Stimulated activated CD8-positive, alpha-beta memory T cell treated with anti-CD3 and anti-CD28 coated beads, Interleukin-4, amount 100 ng/mL, for 1 hour (primary cell): ENCODE measurements at places on chromosomes 4 and X.

DNA sequence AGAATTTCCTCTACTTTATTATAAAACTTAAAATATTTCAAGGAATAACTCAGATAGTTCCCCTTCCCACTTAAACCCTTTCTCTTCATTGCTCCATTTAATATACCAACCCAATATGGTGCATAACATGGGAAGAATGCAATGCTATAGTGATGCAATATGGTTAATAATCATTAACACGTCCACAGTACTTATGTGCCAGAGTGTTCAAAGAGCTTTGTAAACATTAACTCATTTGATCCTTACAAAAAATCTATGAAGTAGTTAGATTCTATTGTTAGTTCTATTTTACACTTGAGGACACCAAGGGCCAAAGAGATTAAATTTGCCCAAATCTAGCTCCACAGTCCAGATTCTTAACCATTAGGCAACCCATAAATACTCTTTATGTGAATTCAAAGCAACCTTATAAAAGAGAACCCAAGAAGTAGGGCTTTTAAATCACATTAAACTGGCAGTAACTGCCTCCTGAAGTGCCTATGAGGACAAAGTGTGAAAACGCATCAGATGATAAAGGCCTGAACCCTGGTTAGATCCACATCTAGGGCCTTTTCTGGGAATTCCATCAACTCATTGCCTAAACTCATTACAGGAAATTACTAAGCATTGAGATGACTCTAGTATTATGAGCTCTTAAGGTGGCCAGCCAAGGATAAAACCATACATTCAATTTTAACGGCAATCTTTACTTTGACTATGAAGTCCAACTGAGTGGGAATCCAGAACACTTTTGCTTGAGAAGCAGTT is 94.3 kb downstream of the AREG start:
- DNase-seq: no peak

DNA sequence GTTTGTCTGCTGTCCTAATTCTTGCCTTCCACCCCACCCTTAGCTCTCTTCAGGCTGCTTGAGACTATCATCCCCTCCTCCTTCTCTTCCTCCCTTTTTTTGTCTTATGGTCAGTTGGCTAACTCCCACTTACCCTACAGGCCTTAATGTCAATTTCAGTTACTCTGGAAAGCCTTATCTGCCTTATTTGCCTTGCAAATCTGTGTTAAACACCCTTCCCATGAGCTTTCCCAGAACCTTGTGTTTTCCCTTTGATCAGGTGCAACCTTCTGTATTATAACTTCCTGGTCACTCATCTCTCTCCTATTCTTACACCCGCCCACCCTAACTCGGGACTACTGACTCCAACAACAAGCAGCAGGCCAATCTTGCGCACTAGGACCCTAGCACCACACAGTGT is 74.8 kb downstream of the COX18 start:
- DNase-seq: no peak

DNA sequence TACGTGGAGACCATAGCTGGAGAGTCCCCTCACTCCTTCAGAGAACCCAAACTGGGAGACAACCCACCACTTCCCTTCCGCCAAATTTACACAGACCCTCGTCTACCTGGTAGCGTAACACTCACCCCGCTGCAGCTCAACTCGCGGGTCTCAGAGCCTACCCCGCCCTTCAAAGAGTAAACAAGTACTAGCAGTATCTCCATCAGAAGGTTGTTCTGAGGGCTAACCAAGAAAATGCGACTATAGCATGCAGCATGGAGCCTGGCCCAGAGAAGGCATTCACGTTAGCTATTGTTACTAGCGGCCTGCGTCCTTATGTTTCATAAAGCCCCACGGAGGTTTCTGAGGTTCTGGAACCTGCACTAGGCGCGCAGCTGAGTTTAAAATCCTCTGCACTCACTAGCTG is 531 bp upstream of the MANBA start:
- DNase-seq: no peak

DNA sequence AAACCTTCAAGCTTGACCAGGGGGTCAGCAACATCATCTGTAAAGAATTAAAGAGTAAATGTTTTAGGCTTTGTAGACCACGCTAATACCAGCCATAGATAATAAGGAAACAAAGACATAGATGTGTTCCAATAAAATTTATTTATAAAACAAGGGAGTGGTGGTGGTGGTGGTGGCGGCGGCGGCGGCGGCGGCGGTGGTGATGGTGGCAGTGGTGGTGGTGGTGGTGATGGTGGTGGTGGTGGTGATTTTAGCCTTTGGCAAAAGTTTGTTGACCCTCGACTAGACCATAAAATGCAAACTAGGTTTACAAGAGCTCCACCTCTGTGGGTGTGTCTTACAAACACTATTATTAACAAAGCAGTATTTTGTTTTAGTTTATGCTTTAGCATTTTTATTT is 222.3 kb upstream of the SPOCK3 start:
- DNase-seq: no peak

DNA sequence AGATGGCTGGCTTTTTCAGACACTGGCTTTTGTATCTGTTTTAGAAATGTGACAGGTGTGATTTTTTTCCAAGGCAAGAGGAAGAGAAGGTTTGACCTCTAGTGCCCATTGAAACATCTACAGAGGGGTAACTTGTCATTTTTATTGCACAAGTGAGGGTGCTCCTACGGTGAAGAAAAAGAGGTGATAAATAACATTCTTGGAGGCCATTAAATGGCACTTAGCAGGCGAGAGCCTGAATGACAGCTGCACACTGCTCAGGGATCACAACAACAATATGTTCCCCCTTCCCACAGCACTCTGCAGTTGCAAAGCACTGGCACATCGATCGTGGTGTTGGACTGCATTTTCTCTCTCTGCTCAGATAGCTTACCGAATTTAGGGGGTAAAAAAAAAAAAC is 22.9 kb downstream of the FAM184B start:
- no peak for DNase-seq

DNA sequence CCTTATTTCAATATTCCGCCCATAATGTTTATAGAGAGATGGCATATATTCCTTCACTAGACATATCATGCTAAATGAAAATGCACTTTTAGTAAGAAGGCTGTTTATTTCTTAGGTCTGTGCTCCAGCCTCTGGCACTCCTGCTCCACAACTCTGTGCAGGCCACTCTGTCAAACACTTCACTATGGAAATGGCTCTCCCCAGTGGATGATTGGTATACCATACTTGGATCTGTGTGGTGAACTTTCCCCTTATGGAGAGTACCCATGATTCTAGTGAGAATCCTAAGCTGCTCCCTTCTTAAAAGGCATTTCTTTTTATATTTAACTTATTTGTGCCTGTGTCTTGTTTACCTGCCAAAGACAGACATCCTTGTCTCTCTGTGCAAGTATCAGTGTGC is 480.1 kb upstream of the GALNT7 start:
- DNase-seq: no peak

DNA sequence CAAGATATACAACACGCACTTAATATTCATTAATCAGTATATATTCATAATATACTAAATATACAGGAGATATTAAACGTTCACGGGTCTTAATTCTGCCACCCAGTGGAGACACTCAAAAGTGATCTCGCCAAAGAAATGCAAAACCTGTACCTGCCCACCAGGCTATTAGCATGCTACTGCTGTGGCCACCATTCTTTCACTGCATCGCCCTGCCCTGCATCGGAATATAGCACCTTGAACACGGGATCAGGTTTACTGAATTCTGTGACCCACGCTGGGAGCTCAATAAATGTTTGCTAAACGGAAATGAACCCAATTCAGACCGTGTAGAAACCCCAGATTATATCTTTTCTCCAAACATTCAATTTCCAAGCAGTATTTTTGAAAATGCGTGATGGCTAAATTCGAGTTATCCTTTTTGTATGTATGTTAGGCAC is 840 bp upstream of the CLCN3 start:
- no peak for DNase-seq

DNA sequence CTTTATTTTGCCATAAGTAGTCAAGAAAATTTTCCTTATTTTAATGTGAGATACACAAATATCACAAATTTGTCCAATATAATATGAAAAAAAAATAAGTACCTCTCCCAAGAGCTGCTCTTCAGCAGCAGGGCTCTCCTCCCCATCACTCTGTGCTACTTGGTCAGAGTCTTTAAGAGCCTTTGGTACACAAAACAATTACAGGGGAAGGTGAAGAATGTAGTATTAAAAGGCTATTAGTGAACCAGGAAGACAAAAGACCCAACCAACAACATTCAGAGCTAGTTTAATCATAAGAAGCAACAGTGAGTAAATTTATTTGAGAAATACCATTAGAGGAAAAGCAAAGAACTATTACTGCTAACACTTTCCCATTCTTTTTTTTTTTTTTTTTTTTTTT is 29.4 kb downstream of the SEC31A start:
- no peak for DNase-seq

GRCh38 chr4:90876296-90876695 is 749.1 kb downstream of the CCSER1 start:
- no peak for DNase-seq

- DNase-seq: no peak
Observed at GRCh38 chr4:166662266-166662843, 571.9 kb downstream of the SPOCK3 start.

DNA sequence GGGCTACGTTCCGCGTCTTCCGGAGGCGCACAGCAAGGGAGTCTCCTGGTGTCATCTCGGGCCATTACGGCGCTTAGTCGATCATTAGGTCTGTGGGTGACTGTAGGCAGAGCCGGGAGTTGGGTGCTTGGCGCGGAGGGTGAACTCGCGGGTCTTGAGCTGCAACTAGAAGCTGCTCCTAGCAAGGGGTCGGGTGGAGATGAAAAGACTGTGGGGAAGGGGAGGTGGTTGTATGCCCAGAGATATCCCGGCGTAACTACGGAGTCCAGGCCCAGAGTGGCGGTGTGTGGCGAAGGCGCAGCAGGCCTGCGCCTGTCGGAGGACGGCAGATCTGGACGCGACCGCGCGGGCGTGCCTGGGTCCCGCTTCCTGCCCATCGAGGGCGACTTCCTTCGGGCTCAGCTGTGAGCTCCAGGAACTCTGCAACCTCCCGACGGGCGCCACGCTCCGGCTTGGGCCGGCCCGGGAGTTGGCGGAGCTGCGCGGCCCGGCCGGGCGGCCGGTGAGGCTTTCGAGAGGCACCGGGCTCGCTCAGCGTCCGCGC is 2.7 kb upstream of the NKX3-2 start:
- no peak for DNase-seq

DNA sequence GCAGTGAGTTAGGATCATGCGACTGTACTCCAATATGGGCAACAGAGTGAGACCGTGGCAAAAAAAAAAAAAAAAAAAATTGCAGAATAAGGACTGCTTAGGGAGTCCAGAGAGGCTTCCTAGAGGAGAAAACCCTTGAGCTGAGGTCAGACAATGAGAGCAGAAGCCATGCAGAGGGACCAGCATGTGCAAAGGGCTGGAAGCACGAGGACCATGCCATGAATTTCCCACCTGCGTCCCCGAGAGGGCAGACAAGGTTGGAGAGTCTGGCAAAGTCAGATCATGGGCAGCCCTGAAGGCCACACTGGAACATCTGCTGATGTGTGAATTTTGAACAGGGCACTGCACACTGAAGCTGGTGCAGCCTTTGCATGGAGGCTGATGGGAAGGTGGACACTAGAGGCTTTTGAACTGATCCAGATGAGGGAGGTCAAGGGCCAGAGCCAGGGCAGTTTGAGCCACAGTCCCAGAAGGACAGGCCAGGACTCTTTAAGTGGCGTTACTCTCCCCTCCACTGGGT is 6.5 kb upstream of the JAKMIP1 start:
- no peak for DNase-seq

DNA sequence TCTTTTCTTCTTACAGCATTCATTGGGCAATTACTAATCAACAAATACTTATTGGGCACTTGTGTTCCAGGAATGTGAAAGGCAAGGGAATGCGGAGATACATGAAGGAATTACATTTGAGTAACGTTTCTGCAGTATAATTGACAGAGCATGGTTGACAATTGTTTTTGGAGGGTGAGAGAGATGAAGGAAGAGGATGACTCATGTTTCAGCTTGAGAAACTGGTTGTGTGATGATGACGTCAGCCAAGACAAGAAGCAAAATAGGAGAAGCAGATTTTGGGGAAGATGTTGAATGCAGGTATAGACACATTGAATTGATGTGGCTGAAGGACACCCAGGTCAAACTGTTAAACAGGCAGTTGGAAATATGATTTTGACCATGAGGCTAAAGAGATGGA is 8.0 kb upstream of the CPEB2 start:
- no peak for DNase-seq

DNA sequence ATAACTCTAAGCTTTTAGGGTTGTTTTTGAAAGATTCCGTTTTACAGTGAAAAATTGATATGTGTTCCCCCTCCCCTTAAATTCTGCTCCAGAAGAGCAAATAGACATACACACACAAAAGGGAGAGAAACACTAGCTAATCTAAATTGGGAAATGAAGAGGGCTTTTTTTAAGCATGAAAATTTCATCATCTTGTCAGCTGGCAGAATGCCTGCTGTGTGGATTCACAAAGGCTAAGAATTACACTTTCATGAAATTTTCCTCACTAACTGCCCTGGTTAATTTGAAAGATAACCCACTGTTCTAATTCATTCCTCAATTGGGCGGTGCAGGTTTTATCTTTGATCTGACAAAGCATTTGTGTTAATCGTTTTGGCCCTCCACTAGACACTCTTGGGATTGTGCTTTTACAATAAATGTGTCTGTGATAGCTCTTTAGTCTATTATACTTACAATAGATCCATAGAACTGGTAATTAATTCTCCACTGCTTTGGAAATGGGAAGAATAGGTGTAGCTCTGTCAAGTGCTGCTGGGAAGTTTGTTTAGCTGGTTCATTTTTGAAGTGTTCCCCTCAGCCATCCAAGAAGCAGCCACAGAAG is 152.9 kb downstream of the POLA1 start:
- DNase-seq: no peak

DNA sequence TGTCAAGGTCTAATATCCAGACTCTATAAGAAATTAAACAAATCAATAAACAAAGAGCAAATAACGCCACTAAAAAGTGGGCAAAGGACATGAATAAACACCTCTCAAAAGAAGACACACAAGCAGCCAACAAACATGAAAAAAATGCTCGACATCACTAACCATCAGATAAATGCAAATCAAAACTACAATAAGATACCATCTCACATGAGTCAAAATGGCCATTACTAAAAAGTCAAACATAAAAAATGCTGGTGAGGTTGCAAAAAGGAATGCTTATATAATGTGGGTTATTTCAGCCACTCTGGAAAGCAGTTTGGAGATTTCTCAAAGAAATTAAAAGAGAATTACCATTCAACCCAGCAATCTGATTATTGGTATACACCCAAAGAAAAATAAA is 481.1 kb downstream of the STPG2 start:
- no peak for DNase-seq

- DNase-seq: no peak
Observed at GRCh38 chr4:72555377-72555831, 13.6 kb downstream of the ADAMTS3 start.

- DNase-seq: no peak
Observed at GRCh38 chr4:78311306-78311705, 240.3 kb upstream of the ANXA3 start.

DNA sequence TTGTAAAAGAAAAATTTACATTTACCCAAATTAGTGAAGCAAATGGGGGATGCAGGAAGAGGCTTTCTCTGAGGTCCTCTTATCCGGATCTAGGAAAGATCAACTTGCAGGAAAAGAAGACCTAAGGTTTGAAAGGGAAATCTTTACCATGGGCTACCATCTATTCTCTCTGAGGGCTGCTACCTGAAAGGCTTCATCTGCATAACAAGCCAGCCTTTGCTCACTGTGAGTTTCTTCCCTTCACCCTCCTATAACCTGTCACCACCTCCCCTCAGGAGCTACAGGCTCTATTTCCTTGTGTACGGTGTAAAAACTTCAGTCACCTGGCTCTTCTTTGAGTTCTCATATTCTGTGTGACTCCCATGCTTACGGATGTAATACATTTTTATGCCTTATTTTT is 118.6 kb upstream of the BEND4 start:
- DNase-seq: no peak

GRCh38 chr4:89100853-89101252 is 10.5 kb upstream of the TIGD2 start:
- DNase-seq: no peak
